Eye (tissue), 1 donor: ENCODE measurements at places on chromosomes 7 and 10.

GRCh38 chr10:52665821-52666220, 106.8 kb downstream of the MBL2 start:
- no peak for DNase-seq

DNA sequence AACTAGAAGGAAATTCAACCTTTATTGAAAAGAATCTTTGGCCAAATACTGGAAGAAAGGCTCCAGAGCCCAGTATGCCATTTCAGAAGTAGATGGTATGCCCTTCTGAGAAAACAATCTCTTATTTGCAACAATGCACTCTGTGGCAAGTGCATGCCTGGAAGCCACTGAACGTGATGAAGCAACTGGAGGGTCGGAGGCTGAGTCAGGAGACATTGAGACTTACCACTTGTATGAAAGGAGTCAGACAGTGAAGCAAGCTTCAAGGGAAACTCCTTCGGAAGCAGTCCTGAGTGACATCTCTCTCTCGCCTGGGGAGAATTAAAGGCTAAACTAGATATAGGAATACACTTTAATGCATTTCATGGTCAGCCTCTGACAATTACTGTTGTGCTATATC, 353.7 kb downstream of the NRG3 start:
- no peak for DNase-seq

- no peak for DNase-seq
These were observed 86.4 kb downstream of the CTBP2 start for GRCh38 chr10:125073996-125074395.

DNA sequence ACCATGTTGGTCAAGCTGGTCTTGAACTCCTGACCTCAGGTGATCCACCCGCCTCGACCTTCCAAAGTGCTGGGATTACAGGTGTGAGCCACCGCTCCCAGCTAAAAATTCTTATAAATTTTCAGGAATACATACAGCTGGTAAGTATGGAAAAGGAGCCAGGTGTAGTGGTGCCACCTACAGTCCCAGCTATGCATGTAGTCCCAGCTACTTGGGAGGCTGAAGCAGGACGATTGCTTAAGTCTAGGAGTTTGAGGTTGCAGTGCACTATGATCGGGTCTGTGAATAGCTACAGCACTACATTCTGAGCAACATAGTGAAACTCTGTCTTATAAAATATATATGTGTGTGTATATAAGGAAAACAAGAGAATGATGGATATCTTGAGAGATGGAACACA, 19.0 kb downstream of the LDB1 start:
- no peak for DNase-seq

DNA sequence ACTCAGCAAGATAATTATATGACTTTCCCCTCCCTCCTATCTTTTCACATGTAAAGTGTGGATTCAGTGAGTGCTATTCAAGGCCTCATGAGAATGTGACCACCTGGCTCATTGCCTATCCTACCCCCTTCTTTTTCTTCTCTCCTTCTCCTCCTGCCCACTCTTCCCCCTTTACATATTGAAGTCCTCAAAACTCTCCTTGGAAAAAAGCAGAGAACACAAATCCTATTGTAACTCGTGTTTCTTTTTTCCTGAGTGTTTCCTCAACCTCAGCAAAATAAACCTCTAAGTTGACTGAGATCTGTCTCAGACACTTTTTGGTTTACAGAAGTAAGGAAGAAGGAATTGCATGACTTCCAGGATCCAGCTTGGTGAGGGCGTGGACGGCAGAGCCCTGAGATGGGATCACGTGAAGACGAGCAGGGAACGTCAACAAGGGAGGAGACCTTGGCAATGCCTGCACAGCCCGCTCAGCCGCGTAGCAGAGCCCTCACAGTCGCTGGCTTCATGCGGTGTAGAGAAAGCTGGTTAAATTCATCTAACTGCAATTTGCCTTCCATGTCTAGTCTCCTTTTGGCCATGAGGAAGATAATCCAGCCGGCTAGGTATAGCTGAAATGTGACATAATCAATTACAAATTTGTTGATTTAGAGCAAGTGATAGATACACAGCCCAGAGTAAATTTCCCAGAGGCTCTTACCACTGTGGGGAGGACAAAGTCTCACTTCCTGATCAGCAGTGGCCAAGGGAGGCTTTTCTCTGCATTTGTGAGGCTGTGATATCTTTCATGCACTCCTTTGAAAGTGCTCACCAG, 75.7 kb downstream of the LYZL2 start:
- DNase-seq = peak; percentile 65

DNA sequence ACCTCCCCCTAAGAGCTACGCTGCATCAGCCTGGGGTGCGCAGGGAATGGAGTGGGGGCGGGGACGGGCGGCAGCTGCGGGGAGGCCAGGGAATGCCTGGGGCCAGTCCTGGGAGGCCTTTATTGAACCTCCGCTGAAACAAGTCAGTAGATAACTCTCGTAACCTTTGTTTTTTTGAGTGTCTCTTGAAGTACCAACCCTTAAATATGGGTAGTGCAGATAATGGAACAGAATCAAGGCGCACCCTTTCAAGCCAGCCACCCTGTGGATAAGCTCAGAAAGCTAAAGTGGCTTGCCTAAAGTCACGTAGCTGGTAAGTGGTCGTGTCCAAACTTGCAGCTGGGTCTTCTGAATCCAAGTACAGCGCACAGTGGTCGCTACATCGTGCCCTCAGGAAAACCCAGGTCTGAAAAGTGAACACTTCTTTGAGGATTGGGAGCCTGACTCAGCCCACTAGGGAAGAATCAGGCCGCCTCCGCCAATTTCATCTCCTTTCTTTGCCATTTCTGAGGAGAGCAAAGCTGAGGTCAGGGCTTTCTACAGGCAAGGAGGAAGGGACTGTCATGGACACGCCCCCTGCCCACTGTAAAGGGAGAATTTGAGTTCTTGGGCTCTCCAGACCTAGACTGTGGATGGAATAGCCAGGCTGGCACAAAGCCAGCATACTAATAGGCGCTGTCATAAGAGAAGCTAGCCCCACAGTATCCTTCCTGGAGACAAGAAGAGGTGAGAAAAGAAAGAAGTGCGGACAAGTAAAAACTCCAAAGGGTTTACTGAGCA, 3.2 kb upstream of the EGR2 start:
- DNase-seq = peak; percentile 19

DNA sequence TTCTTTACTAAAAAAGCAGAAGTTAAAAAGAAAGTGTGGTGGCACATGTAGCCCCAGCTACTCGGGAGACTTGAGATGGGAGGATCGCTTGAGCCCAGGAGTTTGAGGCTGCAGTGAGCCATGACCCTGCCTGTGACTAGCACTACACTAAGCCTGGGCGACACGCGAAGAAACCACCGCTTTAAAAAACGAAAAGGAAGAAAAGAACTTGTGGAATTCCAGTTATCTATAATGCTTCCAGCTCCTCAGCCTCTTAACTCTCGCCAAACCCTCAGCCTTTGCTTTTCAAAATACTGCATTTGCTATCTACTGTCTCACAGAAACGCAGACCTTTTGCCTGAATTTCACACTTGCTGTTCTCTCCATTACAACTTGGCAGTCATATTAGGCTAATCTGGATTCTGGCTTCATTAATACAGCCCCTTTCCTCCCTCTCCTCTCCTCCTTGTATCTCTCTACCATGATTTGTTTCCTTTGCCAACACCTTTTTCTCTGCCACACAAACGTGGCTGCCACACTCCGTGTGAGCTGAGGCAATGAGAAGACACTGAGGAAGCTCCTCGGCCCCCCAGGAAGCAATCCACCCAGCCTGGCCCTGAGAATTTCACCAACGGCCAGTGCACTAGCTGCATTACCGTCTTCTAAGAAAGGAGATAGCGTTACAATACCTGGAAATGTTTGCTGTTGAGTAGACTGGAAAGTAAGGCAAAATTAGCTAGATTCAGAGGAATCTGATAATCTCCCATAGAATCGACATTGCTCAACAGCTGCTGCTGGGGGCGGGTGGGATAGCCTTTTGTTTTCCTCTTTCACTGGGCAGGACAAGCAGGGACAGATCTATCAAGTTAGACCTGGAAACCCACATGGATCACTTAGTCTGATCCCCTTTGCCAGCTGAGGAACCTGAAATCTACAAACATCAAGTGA, 37.2 kb downstream of the CALML5 start:
- no peak for DNase-seq

- DNase-seq = peak; percentile 32
These were observed 173.6 kb downstream of the PRKCQ start for GRCh38 chr10:6406220-6407033.

- peak; percentile 47 for DNase-seq
These were observed 314.9 kb upstream of the AUTS2 start for GRCh38 chr7:69283421-69283820.

DNA sequence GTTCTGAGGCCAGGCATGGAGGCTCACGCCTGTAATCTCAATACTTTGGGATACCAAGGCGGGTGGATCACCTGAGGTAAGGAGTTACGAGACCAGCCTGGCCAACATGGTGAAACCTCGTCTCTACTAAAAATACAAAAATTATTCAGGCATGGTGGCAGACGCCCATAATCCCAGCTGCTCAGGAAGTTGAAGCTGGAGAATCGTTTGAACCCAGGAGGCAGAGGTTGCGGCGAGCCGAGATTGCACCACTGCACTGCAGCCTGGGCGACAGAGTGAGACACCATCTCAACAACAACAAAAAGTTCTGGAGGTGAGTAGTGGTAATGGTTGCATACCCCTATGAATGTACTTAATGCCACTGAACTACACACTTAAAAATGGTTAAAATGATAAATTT, 60.3 kb upstream of the SP4 start:
- no peak for DNase-seq

GRCh38 chr7:159022238-159022993, 122.3 kb downstream of the VIPR2 start:
- no peak for DNase-seq

GRCh38 chr10:126950401-126951105, 45.3 kb downstream of the DOCK1 start:
- DNase-seq = no peak

DNA sequence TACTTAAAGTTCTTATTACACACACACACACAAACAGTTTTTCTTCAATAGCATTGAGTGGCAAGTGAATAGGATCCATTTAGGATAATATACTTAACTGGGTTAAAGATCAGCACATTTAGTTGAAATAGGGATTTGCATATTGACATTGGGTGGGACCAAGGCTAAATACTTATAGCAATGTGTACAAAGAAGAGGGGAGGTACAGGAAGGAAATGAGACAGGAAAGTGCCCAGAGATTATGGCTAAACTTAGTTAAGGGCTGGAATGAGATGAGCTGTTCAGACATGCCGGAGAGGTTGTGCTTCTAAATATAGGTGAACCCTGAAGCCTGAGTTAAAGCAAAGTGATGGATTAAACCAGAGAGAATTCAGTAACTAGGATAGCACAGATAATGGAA, 95.1 kb downstream of the LSMEM1 start:
- DNase-seq = no peak

GRCh38 chr7:50513166-50513871, 51.9 kb downstream of the DDC start:
- DNase-seq = no peak

GRCh38 chr7:8560501-8560900, 127.1 kb downstream of the NXPH1 start:
- DNase-seq = no peak

DNA sequence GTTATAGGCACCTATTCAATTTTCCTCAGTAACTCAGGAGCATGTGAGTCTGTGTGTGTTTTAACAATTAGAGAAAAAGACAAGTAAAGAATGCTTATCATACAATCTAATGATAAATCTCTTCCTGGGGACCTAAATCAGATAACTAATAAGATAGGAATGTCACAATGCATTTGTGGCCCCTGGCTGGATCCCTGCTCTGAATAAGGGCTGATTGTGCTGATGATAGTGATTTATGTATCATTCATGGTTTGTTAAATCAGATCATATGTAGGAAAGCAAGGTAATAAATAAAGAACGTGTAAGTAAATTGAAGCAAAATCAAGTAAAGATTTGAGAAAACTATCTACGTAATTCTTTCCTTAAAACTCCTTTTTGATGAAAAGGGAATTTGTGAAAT, 145.9 kb downstream of the C7orf25 start:
- no peak for DNase-seq

- no peak for DNase-seq
These were observed 184.0 kb downstream of the DIP2C start for GRCh38 chr10:505419-505818.

DNA sequence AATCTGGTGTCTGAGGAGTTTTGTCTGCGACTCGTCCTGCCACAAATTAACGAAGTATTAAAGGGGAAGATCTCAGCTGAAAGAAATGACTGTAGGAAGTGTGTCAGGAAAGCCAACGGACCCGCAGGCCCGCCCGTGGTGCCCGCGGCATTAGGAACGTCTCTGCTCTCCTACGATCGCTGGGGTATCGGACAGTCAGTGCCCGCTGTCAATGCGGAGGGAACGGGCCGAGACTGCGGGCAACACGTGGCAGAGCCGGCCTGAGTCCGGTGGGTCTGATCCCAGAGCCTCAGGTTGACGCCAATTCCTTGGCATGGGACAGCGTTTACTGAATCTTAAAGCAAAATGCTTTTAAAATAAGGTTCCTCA, 128.7 kb downstream of the KBTBD2 start:
- peak; percentile 71 for DNase-seq

DNA sequence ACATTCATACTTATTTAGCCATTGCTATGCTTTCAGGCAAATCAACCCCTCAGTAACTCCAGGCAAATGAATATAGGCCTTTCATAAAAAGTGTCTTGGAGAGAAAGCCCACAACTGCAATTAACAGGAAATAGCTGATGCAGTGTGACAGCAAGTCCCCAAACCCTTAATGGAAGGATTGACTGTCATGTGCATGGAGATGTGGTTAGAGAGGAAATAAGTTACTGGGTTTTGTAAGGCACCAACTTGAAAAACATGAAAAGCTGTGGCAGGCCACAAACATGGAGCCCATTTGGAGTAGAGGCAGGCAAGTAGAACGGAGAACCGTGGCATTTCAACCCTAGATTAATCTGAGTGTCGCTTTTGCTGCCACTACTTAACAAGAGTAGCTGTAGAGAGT, 549.4 kb upstream of the C7orf33 start:
- DNase-seq = peak; percentile 28

DNA sequence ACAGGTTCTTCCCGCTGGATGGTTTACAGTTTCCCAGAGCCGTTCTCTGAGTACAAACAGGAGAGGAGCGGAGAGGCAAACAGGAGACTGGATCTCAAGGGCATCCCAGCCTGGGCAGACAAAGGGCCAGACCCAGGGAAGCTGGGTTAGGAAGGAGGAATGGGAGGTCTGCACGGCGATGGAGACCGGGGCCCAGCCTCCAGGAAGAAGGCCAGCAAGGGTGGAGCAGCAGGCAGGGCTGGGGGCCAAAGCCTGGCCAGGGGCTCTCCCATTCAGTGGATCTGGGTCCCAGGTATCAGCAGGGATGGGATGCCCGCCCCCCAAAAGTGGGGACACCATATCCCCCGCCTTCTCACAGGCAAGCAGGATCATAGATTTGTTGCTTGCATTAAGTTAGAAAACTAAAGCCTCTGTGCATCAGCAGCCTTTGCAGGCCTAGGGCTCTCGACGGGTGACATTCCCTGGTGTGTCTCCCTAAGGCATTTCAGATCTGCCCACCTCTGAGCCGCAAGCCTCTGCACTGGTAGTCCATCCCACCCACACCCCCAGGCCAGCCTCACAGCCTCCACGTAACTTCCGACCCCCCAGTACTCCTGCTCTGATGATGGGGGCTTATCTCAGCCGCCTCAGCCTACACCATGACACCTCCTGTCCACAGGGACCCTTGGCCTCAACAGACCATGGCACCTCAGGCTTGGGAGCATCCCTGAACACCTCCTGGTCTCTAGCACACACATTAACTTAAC, 59.9 kb downstream of the TNS3 start:
- no peak for DNase-seq

GRCh38 chr10:71031603-71032002, 143.2 kb upstream of the PCBD1 start:
- no peak for DNase-seq
